ENCODE measurements at places on chromosomes 1 and 21.

- no peak for DNase-seq
Observed at GRCh38 chr1:11338284-11338924, 65.4 kb downstream of the UBIAD1 start.

DNA sequence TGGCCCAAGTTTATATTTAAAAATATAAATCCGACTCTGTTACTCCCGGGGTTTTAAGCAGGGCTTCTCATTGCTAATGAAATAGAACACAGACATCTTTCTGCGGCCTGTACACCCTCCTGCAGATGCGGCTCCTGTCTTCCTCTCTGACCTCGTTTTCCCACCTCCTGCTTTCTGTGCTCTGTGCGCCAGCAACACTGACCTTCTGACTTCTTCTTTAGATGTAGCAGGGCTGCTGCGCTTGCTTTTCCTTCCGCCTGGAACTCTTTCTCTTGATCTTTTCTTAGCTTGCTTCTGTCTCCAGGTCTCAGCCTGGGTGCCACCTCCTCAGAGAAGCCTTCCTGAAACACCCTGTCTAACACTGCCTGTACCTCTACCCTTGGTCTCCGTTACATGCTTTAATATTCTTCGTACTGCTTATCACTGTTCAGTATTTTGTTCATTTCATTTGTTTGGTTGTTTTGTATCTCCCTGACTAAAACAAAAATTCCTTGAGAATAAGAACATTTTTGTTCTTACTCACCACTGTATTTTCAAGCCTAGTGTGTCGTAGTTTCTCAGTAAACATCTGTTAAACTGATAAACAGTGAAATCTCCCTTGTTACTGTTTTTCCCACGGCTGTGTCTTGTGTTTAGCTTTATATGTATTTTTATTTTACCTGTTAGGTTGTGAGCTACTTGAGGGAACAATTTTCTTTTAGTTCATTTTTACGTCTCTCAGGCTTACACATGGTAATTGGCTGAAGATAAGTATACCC is 79.0 kb downstream of the ST3GAL3 start:
- DNase-seq, result no peak

- no peak for DNase-seq
Observed at GRCh38 chr1:168654198-168654915, 74.6 kb downstream of the DPT start.

DNA sequence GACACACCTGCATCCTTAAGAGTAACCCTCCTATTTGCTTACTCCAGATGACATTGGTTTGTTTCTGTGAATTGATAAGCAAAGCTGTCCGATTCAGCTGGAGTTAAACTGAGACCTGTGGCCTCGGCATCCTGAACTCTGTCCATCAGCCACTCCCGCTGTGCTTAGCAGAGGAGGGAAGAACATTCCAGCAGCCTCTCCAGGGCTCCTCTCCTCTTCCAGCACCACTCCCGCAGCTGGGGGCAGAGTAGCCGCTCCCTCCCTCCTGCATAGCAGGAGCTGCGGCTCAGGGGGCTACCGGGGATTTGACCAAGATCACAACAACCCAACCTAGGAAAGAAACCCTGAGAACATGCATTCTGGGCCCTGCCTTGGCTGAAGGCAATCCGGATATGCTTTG is 8.8 kb downstream of the LRRC38 start:
- no peak for DNase-seq

DNA sequence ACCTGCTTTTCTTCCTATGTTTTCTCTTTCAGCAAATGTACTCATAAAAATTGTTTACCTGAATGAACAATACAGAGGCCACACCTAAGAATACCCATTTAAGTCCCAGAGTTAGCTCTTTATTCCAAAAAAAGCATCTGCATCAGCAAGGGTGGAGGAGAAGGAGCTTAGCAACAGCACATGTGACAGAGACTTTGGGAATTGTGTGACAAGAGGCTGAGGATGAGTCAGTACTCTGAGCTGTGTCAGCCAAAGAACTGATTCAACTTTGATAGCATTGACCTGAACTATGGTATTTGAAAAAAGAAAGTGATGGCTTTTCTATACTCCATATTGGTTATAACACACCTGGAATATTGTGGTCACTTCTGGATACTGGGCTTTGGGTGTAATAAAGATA is 162.7 kb downstream of the ZNF648 start:
- DNase-seq, result no peak

DNA sequence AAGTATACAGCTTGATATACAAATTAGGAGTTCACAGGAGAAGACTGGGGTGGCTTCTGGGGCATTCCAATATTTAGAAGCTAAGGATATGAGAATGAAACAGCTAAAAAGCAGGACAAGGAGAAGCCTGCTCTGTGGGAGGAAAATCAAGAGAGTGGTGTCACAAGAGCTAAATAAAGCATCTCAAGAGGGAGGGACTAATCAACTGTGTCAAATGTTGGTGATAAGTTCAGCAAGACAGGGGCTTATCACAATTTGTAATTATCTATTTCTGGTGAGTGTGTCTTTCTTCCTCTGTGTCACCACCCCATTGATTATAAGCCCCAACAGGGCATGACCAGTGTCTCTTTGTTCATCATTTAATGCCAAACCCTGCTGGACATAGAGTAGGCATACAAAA is 295.8 kb upstream of the DUSP10 start:
- DNase-seq, result no peak

GRCh38 chr1:89966656-89967055 is 28.3 kb upstream of the ZNF326 start:
- DNase-seq, result no peak

DNA sequence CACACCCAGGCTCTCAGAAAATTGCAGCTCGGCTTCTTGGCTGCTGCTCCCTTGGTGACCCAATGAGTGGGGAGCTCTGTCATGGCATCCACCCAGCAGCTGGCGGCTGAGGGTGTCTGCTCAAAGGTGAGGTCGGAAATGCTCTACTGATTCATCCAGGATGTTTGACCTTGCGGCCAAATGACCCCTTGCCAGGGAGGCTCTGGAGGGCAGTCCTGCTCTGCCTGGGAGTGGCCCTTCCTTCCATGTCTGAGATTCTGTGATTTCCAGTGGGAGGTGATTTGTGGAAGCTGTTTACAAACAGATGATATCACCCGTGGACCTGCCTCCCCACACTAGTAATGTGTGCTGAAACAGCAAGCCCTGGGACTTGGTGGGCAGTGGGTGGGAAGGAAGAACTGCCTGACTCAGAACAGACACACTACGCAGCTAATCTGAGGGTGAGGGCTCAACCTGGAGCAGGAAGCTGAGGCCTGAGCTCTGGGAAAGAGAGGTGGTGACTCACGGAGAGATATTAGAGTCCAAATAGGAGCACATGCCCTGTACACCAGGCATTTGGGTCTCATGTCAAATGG is 3.0 kb downstream of the CRCT1 start:
- no peak for DNase-seq

All from hematopoietic multipotent progenitor cell treated with erythropoietin and hydrocortisone succinate and interleukin-3 and kit ligand, for 8 days (in vitro differentiated cells).